Daoy (cell line): ENCODE measurements at places on chromosomes 5 and 9.
A peak's percentile ranks its signal among the peaks of the same experiment; 100 is the strongest.

DNA sequence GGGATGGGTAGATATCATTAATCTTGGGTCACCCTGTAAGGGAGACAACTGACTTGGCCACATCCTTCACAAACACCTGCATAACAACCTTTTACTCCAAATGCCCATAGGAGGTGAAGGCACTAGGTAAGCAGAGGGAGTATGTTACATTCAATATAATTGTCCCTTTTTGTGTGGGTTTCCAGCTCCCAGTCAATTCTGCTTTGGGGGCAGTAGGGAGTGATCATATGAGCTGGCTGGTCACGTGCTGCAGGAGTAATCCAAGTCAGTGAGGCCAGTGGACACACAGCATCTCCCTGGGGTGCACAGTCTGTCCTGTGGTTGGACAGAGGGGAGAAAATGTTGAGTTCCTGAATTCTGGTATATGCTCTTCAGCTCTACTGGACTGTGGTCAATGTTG lies 1.2 kb upstream of the AGXT2 start:
- DNase-seq, result no peak

DNA sequence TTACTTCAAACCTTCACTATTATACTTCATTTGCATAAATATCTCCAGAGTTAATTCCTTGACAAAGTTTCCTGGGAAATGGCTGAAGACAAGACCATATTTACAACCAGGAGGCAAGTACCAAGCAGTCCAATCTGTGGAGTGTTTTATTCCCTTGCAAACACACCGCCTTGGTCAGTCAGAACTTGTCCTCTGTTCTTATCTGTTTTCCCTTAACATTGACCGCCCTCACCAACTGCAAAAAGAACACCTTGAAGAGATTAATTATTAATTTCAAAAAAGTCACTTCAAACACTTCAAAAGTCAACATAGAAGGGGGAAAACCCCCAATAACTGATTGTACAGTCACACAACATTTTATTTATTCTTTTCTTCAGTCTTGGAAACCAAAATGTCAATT lies 269.0 kb upstream of the RGMB start:
- DNase-seq, result no peak

GRCh38 chr9:122360891-122361290 lies 9.9 kb upstream of the PTGS1 start:
- DNase-seq, result peak; percentile 35

- DNase-seq, result no peak
These were observed 29.8 kb downstream of the MRRF start for GRCh38 chr9:122294531-122294930.

- no peak for DNase-seq
These were observed 73.2 kb downstream of the ACER2 start for GRCh38 chr9:19481971-19482404.

- DNase-seq, result no peak
These were observed 113.4 kb downstream of the MVB12B start for GRCh38 chr9:126439883-126440653.

DNA sequence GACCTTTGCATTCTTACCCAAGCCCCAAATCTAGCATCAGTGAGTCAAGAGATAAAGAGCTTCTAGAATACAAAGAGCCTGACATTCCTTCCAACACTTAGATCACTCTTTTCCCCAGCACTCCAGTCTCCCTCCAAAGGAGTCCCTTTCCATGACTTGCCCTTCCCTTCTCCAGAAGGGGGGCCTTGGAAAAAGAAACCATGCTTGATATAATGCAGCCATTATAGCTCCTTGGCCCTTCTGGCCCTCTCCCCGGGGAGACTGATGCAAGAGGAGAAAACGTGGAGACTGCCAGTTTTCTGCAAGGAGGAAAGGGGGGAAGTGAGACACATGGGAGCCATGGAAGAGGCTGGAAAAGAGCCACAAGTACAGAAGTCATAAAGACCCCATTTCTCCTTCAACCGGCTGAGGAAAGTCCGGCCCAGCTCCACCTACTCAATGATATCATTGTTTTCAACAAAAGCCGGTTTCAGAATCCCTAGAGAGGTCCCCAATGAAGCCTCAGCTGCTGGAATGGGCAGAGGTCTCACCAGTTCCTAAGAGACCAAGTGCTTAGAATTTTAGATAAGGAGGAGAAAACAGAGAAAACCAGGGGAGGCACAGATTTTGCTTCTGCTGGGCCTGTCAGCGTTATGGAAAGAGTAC lies 29.0 kb downstream of the ADAM19 start:
- DNase-seq, result no peak

DNA sequence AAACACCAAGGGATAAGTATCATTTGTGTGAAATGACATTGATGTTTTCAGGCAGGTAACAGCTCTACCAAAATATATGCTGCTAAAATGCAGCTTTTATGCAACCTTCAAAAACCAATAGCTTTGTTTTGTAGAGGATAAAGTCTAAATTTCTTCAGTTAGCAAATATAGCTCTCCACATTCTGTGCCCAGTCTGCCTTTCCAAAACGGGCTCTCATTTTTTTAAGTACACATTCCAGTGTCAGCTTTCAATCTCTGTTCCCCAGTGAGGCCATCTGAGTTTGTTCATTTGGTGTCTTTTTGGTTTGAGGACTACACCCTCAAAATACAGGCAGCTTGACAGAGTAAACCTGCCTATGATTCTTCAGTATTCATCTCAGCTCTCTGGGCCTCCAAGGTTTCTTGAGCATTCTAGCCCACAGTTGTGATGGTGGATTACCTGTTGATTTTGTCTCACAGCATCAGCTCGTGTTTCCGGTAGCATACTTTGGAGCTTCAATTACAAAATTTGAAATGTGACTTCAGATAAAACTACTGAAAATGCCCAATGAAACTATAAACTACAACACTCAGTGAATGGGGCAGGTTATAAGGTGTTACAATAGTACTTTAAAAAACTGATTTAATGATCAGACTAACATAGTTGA lies 55.7 kb downstream of the NR3C1 start:
- DNase-seq, result no peak

GRCh38 chr9:107274953-107275422 lies 8.1 kb upstream of the RAD23B start:
- DNase-seq, result peak; percentile 92

GRCh38 chr5:140642718-140643117 lies 3.5 kb downstream of the TMCO6 start:
- no peak for DNase-seq

GRCh38 chr5:137995077-137995748 lies 37.7 kb downstream of the FAM13B start:
- no peak for DNase-seq

DNA sequence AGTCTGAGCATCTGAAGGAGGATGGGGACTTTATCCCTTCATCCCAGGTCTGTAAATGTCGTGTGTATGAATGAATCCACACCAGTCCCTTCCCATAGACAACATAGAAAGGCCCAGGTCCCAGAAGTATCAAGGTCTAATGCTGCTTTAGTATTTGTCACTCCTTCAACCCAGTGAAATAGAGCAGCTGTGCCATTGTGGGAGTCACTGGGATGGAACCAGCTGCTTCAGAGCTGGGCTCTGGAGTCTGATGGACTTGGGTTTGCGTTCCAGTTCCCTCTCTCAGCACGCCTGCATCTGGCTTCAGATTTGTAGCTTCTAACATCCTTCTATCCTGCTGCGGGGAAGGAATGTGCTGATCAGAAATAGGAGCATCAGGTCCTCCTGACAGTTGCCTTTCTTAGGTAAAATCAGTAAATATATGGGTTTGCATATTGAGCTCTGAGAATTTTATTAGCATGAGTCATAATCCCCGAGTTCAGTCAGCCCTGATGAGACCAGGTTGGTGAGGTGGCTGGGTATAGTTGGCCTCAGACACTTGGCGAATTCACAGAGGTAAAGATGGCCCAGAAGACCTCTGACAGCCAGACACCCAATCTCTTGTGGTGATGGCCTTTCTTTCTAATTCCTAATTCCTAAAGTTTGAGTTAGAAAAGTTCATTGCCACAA lies 10.1 kb downstream of the ACO1 start:
- no peak for DNase-seq

DNA sequence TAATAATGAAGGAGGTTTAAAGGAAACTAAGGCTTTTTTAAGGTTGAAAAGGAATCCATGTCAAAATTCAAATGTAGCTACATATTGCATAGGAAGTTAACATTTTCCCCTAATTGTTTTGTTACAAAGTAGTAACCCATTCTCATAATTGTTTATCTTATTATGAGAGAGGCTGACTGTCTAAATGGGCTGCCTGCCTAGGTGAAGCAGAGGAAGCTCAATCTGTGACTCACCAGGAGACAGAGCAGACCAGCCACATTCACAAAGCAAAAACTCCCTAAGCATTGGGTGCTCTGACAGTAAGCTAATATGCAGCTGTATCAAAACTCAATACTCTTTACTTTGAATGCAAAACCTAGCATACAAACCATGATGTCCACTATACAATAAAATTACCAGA lies 208.5 kb downstream of the ROR2 start:
- DNase-seq, result peak; percentile 70

DNA sequence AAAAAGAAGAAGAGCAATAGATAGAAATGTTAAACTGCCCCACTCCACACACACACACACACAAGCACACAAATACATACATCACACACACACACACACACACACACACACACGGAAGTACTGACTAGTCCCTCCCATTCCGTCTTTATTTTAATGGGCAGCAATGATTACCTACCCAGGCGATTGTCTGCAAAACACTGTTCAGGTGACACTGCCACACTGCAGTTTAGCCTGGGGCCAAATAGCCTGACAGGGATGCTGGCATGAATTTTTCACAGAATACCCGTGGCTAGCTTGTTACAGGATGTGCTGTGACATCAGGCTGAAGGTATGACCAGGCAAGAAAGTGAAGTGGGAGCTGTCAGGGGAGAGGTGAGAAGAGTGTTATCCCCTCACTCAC lies 86.9 kb downstream of the FRMD3 start:
- peak; percentile 23 for DNase-seq

DNA sequence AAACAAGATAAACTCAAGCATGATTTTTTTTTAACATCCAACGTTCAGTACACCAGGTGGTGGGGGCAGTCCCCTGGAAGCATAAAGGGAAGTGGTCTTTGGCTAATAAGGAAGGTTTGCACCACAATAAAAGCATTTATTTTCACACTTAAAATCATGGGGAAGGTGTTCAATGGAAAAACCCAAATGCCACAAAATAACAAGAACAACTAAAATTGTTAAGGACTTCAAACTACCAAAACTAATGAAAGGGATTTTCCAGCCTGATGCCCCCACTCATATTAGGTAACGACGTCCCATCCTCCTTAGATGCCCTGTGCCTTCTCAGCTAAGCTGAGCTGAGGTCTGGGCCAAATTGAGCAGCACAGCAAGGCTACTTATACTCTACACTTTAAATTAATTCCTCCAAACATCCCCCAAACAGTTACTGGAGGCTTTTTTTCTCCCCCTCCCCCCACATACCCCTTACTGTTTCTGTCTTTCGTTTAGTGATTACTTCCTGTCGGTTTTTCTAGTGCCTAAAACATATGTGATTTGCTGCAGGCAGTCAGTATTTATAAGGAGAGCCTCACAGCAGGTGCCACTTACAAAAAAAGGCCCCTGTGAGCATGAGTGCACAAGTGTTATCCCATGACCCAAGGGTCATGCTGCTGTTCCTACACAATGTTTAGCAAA lies 259.7 kb upstream of the ZNF608 start:
- DNase-seq, result no peak

- no peak for DNase-seq
These were observed 3.6 kb upstream of the SNAPC4 start for GRCh38 chr9:136403538-136403914.

DNA sequence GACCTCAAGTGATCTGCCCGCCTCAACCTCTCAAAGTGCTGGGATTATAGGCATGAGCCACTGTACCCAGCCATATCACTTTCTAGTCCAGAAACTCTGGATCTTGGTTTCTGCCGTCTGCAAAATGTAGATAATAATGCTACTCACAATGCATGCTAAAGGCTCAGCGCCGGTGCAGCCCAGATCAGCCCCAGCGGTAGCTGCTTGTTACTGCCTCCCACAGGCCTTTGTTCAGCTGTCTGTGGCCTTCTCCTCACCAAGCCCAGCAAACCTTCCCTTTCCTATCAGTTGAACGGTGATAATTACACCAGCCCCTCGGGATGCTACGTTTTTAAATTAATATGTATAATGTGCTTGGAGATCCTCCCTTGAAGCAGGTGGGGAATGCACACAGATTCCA lies 26.2 kb upstream of the MSX2 start:
- DNase-seq, result no peak

GRCh38 chr9:34085581-34086500 lies 37.2 kb upstream of the UBAP2 start:
- no peak for DNase-seq

- peak; percentile 90 for DNase-seq
These were observed 10.6 kb upstream of the CXXC5 start for GRCh38 chr5:139637438-139638089.

GRCh38 chr9:93492327-93492726 lies 38.9 kb upstream of the FAM120AOS start:
- DNase-seq, result no peak

GRCh38 chr5:73654171-73654811 lies 28.3 kb downstream of the ARHGEF28 start:
- DNase-seq, result peak; percentile 63

DNA sequence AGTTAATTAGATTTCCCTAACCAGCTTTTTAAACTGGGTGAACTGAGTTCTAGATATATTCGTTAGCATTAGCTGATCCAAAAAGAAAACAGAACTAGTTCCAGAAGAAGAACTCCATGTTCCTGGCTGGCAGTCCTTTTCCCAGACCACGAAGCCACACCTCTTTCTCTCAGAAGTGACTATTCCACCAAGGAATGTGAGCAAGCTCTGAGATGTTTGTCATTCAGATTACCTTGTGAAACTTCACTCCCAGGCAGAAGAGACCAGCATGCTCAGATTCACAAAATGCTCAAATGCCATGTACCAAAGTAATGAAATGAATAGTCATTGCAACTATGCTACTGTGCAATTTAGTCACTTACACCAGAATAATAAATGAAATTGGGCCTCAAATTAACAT lies 4.4 kb upstream of the SSBP2 start:
- DNase-seq, result peak; percentile 85

DNA sequence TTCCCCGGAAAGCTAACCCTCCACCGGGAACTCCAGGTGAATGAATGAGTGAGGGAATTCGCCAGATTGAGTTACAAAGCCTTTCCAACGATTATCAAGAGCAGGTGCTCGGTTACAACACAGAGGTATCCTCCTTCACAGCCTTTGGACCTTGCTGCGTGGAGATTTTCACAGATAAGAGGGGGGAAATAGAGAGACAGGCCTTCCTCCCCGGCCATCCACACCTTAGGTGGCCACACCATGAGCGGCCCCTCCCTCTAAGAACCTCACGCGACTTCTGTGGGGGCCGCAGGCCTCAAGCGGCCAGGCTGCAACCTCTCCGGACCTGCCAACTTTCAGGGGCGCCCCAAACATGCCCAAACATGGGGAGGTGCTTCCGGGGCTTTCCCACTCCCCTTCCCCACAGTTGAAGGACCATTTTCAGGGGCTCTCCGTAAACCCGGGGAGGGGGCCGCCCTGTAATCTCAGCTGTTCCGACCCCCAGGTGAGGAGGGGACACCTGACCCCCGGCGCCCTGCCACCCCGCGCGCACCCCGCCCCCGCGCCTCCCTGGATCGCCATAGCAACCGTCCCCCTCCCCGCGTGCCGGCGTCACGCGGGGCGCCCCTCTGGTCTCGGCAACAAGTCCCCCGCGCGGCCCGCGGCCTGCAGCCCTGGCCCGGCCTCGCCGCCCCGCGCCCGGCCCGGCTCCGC lies 603 bp downstream of the DENND1A start:
- no peak for DNase-seq
